ENCODE measurements at places on chromosomes 4 and X.

DNA sequence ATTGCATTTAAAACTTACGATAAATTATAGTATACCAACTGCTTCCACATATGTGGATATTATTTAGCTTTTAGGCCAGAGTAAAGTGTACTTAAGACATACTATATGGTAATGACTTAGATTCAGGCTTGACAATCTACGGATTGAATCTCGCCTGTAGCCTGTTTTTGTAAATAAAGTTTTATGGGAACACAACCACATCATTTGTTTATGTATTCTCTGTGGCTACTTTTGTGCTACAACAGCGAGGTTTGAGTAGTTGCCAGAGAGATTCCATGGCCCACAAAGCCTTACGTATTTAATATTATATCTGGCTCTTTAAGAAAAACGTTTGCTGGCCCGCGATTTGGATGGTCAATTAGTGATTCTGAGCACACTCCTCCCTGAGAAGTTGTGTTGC, 37.6 kb downstream of the HHIP start:
- DNase-seq: no peak

DNA sequence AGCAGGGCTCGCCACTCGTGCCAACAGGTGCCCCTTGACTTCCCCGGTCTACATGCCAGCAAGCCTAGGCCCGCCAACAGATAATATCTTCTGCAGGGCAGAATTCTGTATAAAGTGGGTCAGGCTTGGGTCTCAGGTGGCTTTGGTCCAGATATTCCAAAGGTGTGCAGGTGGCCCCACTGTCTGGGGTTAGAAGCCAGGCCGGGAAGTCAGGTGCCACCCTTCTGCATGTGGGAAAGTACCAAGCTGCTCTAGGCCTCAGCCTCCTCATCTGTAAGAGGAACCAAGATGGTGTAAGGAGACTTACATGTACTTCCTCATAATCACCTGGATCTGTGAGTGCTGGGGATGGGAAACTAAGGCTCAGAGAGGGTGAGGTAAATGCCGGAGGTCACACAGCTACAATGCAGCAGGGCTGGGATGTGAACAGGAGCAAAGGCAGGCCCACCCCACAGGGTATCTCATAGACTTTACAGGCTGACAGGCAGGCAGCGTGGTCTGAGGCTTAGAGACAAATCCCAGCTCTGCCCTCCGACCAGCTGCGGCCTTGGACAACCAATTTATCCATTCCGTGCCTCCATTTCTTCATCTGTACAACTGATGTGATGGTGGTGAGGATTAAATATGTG, 35.9 kb downstream of the WDR1 start:
- no peak for DNase-seq

DNA sequence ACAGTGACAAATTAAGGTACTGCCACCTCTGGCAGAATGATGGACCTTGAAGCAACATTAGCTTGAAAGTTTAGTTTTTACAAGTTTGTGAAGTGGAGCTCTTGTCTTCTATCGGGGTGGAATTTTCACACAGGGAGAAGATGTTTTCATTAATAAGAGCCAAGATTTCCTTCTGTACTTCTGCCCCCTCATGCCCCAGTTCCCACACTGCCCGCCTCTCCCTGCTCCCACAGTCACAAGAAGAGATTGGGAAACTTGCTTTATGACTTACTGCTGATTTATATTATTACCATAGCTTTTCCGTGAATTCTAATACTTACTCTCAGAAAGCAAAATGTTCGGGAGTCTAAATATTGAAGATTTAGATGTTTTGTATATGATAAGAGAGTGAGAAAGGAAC, 539.8 kb upstream of the ARX start:
- DNase-seq: no peak

GRCh38 chrX:3345281-3346191, 916 bp downstream of the MXRA5 start:
- no peak for DNase-seq

GRCh38 chrX:13721371-13721770, 13.0 kb downstream of the TRAPPC2 start:
- DNase-seq: no peak

DNA sequence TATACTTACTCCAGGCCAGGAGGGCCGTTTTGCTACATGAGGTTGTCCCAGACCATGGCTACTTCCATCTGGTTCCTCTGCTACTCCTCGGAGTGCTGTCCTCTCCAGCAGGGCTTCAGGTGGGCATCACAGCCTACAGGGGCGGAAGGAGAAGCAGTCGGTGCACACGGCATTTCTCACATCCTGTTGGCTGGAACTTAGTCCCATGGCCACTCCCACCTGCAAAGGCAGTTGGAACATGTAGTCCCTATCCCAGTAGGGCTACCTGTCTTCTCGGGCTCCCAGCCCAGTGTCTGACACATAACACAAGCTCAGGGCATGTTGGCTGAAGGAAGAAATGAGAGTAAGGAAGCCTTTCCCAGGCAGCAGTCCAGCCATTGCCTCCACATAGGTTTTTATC, 7.7 kb upstream of the STK32B start:
- DNase-seq: no peak

All from naive thymus-derived CD8-positive, alpha-beta T cell (primary cell).